ENCODE measurements at places on chromosomes 6 and 20. TPM values are rescaled to one million over a fixed set of nuclear protein-coding genes. Genes with fewer than 3 reads are reported as not detected.

The OGFRL1 gene
- total RNA-seq: 4.6 TPM

DNA sequence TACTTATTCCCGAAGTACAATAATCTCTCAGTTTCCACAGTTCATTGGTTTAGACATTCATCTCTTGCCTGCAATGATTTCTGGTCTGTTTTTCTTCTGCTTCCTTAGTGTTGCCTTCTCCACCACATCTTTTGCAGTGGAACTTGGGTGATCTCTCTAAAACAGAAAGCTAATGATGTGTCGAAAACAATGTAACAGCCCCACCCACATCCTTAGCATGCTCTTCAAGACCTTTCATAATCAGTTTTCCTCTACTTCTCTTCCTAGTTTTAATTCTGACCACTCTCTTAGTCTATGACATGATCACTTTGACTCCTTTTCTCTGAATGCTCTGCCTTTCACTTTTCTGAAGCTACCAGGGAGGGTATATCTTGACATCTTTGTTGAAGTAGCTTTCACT lies 1007.9 kb upstream of the CITED2 start:
- DNase-seq: no peak

GRCh38 chr6:132659082-132659481 lies at the start of gene TAAR1:
Gene TAAR1 (minus strand): TSS chr6:132659182. CDS start chr6:132646003, 13,179 bp downstream.
- no peak for DNase-seq

DNA sequence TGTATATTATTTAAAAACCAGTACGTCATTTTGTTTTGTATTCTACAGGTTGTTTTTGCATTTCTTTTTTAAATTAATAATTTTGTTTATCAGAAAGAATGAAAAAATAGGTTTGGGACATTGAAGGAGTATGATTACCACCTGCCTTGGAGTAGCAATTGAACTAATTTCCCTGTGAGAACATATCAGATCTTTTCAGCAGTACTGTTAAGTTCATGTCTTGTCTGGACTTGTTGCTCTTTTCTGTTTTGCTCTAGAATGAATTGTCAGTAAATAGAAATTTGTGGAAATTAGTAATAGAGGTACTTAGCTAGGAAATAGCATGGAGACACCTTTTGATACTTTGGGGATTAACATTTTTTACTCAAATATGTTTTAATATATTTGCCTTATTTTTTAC lies 24.3 kb downstream of the HSF2 start:
- no peak for DNase-seq

- no peak for DNase-seq
Observed at GRCh38 chr6:74717591-74717990, 488.3 kb downstream of the COL12A1 start.

DNA sequence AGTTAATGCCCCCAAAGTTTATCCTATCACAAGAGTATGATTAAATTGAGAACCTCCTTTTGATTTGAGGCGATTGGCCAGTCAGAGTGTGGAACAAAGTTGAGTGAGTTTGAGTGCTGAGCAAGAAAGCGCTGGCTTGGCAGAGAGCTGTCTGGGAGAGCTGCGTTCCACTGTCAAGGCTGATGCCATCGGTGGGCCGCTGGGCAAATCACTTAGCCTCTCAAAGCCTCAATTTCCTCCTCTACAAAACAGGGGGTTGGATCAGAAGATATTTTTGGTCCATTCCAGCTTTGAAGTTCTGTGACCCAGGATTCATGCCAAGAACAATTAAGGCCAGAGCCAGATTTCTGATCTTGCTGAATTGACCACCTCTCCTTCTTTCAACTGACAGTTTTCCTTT lies 60.2 kb downstream of the TMEM242 start:
- peak; percentile 21 for DNase-seq

- DNase-seq: no peak
Observed at GRCh38 chr6:91043751-91044150, 456.9 kb upstream of the MAP3K7 start.

DNA sequence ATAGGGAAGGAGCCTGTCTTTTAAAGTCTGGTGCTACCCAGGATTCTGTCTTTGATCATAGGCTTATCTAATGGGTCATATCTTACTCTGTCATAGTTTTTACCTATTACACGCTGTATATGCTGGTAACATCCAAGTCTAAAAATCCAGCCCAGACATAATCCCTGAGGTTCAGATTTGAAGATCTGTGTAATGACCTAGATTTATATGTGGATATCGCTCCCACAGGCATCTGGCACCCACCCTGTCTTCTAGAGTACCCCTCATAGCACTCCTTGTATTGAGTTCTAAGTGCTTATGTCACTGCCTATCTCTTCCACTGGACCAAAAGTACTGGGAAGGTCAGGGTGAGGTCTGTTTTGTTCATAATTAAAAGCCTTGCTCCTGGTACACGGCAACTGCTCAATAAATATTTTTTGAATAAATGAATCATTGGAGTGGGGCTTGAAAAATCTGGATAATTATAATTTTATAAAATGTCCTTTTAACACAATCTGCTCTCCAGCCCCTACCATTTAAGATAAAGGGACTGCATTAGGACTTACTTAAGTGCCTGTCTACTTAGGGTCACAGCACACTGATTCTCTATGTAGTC lies 136.4 kb downstream of the FUT9 start:
- no peak for DNase-seq

- DNase-seq: no peak
Observed at GRCh38 chr6:139944131-139944530, 569.7 kb upstream of the CITED2 start.

All from dermis microvascular lymphatic vessel endothelial cell (primary cell).